ENCODE measurements at places on chromosomes 3 and 15. TPM values are rescaled to one million over a fixed set of nuclear protein-coding genes. Genes with fewer than 3 reads are reported as not detected.

DNA sequence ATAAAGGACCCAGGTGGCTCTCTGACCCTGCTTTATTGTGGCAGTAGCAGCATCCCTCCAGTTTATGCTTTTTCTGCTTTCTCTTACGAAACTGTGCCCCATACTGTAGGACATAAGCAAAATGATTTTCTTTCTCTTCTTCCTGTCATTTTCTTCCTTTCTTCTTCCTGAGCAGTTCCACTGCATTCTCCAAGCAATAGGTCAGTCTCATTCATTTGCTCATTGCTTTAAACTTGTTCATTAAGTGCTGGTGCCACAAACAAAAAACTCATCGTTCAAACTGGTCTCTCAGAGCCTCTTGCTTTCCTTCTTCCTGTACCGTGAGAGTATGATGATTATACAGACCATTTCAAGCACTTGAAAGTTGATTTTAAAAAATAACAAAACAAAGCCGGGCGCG is 66.8 kb downstream of the PDE8A start:
- DNase-seq: no peak

DNA sequence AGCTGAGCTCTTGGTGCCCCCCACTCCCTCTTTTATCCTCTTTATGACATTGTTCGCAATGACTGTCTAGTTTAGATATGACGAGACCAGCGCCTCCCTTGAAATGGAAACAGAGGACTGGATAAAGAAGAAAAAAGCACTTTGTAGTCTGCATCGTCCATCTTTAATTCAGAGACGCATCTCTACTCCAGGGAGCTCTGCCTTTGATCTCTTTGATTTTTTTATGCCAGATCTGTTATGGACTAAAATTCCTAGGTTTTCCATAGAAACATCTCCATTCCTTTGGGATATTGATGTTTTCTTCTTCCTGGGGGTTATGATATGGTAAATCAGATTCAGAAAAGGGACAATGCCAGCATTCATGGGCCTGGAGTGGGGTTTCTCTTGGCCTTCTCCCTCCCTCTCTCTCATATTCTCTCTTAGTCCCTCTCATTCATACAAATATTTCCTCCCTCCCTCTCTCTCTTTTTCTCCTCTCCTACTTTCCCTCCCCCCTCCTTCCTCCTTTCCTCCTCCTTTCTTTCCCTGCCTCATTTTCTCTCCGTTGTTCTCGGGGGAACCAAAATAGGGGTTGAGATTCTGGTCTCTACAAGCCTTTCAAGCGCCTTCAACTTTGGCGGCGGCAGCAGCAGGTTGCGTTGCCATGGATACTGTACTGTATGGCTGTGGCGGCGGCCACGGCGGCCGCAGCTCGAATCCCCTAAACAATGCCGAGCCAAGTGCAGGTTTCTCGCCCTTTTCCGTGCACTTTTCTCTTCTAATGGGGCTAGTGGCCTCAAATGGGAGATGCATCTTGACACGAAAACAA is 45.5 kb downstream of the ZIC4 start:
- DNase-seq: no peak

Gene BTLA
- polyA plus RNA-seq: 0.51 TPM

- no peak for DNase-seq
Observed at GRCh38 chr3:15079091-15079490, 14.0 kb upstream of the MRPS25 start.

DNA sequence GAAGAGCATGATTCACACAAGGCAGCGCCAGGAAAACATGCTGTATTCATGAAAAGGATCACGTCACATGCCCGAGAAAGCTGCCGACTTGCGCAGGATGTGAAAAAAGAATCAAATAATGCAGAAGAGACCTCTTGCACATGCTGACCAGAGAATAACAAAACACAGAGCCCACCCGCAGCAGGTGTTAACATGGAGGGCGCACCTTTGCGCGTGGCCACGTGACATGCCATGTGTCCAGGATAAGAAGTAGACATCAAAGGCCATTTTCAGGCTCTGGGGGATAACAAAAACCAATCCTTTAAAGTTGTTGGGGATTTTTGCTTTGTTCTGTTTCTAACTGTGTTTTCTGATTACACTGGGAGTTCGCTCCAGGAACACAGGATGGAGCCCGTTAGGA is 1332.8 kb downstream of the ZPLD1 start:
- DNase-seq: no peak

GRCh38 chr15:71730277-71731144 is 79.8 kb upstream of the NR2E3 start:
- DNase-seq: no peak

- DNase-seq: no peak
Observed at GRCh38 chr3:69249001-69249400, 126.6 kb upstream of the LMOD3 start.

Gene ADAMTS17
- polyA plus RNA-seq: 1.4 TPM

DNA sequence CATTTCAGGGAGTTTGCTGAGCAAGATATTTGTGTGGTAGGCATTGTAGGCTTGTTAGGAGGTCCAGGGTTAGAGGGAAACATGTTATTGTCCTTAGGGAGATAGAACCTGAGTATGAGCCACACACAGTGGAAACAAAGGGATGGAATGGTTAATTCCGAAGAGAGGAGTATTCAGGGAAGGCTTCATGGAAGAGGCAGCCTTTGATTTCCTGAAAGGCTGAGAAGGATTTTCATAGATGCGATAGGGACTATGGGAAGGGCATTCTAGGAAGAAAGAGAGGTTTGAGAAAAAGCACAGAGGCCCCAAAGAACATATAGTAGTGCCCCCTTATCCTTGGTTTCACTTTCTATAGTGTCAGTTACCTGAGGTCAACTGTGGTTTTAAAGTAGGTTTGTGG is 81.7 kb downstream of the RAB11A start:
- DNase-seq: no peak

GRCh38 chr3:9361691-9362388 is 1.0 kb upstream of the THUMPD3 start:
- no peak for DNase-seq

Gene IL12A
- 0.85 TPM for polyA plus RNA-seq

Gene DLL4
- 9.1 TPM for polyA plus RNA-seq

Gene RASGRP1
- 13.9 TPM for polyA plus RNA-seq

DNA sequence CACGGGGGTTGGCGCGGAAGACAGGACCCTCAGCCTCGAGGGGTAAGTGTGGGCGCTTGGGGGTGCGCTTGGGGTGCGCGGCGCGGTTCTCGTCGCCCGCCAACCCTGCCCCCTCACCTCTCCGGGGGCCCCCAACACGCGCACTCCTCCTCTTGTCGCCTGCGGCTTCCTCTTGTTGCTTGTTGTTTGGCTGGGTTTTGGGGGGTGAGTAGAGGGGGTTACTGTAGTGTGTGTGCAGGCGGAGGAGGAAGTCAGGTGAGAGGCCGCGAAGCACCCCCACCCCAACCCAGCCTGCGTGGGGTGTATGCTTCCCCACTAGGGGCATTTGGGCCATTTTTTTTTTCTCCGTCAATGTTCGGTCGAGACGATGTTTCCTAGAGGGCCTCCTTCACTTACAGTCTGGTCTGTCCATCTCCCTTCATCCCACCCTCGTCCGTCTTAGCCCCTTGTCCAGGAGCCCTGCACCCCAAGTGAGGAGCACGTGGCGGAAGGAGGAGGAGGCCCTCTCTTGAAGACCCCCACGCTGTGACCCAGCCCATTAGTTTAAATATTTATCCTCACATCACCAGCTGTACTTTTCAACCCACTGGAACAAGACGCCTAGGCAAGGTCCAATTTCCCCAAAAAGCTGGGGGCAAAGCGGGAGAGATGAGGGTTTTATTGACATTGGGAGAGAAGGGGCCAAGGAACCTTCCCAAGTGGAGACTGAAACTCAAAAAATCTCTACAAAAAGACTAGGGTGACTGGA is 20.4 kb upstream of the SATB1 start:
- no peak for DNase-seq
